ENCODE measurements at places on chromosomes 4 and X.

DNA sequence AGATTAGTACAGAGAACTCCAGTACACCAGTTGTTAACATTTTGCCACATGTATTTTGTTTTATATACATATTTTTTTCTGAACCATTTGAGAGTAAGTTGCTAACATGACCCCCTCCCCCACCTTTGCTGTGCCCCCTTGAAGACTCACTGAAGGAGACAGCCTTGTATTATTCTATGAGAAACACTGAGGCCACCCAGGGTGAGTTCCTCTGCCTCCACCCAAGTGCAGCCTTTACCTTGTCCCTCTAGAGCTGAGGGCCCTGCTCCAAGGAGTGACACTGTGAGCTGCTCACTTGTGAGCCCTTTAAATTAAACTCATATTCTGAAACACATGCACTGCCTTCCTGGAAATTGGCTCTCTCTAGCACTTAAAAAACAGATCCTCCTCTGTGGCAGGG lies 21.1 kb downstream of the KIT start:
- DNase-seq = no peak

GRCh38 chr4:38099908-38100407 lies 139.8 kb downstream of the PTTG2 start:
- peak; percentile 18 for DNase-seq

DNA sequence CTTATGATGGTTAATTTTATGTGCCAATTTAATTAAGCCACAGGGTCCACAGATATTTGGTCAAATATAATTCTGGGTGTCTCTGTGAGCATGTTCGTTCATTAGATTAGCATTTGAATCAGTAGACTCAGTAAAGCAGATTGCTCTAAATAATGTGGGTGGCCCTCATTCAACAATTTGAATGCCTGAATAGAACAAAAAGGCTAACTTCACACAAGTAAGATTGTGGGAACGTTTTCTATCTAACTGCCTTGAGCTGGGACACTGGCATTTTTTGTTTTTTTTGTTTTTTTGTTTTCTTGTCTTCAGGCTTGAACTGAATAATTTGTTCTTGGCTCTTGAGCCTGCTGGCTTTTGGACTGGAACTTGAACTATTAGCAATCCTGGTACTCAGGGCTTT lies 292.4 kb upstream of the SPANXN4 start:
- no peak for DNase-seq

- DNase-seq = no peak
These were observed 70.8 kb upstream of the GALNTL6 start for GRCh38 chr4:171742436-171742835.

- no peak for DNase-seq
These were observed 92.0 kb downstream of the GATB start for GRCh38 chr4:151668689-151669402.

DNA sequence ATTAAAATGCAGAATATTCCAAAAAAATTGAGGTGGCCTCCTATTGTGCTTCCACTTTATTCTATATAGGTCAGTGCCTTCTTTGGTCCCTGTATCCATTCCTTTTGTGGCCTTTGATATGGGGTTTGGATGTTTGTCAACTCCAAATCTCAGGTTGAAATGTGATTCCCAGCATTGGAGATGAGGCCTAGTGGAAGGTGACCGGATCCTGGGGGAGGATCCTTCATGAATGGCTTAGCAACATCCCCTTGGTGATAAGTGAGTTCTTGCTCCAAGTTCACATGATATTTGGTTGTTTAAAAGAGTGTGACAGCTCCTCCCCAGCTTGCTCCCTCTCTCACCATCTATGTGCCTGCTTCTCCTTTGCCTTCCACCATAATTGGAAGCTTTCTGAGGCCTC lies 380.6 kb downstream of the INPP4B start:
- no peak for DNase-seq

DNA sequence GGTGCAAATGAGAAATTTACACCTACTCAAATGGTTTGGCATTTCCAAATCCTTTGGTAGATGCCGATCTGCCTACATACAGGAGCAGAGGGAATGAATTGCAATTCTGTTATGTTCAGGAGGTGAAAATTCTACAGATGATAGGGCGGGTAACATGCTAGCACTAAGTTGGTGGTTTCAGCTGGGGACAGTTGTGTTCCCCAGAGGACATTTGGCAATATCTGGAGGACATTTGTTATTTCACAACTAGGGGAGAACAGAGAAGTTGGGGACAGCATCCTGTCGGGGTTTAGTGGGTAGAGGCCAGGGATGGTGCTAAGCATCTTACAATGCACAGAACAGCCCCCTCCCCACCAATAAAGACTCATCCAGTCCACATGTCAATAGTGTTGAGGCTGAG lies 96.5 kb upstream of the PUDP start:
- no peak for DNase-seq

GRCh38 chrX:69152417-69152841 lies 12.8 kb downstream of the PJA1 start:
- DNase-seq = no peak

- peak; percentile 24 for DNase-seq
These were observed 163.9 kb downstream of the KDR start for GRCh38 chr4:54961357-54961975.

DNA sequence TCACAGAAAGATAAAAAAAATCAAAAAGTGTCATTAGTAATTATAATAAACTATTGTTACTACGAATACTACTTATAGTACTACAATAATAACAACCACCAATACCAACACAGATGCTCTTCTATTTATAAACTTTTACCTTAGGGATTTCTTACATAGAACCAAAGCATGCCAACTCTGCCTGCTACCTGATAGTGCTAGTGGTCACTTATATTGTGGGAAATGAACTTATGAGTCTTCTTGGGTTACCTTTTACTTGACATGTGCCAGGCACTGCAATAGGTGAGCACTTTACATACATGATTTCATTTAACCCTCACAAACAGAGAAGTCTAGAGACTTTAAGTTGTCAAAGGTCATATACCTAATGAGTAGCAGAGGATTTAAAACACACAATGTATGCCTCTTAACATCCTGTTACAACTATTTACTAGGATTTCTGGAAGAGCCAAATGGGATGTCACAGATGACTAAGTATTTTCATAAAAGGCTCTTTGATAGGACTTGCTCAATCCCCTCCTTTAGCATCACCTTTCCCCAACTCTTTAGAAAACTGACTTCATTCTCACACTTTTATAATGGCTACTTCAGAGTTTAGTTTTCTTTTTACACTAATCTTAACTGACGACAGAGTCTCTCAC lies 265.2 kb downstream of the CHIC1 start:
- no peak for DNase-seq

- DNase-seq = no peak
These were observed 82.3 kb downstream of the FREM3 start for GRCh38 chr4:143617994-143618679.

DNA sequence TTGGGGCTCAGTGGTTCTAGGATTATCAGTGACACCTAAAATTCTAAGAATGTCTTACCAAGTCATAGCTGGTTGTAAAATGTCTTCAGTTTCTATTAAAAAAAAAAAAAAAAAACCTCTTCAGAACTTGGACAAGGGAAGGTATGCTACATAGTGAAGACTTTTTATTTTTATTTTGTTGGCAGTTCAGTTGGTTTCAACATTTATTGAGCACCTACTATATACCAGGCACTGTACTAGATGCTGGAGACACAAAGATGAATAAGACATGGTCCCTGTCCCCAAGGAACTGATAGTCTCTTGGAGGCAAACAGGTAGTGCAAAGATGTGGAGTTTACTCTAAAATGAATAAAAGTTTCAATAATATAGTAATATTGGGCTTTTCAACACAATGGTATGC lies 8.9 kb upstream of the BBS7 start:
- no peak for DNase-seq

DNA sequence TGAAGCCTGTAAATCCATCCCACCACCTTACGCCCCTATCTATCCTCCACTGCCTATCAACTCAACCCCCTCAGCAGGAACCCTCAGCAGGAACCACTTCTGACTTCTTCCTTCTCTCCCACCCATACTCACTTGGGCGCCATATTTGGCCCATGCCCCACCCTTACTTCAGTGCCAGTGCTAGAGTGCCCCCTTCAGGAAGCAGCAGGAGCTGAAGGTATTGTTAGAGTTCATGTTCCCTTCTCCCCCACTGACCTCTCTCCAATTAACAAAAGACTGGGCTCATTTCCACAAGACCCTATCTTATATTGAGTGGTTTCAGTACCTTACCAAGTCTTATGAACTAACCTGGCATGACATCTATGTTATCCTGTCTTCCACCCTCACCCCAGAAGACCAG lies 363.1 kb upstream of the SLIT2 start:
- DNase-seq = no peak

- no peak for DNase-seq
These were observed 33.4 kb downstream of the COX18 start for GRCh38 chr4:73036123-73036522.

DNA sequence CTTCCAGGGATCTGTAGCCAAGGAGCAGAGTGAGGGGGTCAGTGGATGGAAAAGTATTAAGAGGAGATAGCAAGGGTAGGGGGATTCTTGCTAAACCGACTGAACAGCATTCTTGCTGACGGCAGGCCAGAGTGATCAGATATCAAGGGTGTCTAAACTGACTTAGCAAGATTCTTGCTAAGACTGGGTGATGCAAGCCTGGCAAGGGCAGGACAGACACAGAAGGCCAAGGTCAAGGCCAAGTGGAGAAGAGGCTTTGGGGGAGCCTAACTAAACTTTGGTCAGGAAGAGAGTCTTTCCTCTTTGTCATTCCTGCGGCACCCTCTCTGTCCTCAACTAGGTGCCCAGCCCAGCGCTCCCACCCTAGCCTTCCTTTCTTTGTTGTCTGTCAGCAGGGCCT lies 799 bp downstream of the XPNPEP2 start:
- no peak for DNase-seq

DNA sequence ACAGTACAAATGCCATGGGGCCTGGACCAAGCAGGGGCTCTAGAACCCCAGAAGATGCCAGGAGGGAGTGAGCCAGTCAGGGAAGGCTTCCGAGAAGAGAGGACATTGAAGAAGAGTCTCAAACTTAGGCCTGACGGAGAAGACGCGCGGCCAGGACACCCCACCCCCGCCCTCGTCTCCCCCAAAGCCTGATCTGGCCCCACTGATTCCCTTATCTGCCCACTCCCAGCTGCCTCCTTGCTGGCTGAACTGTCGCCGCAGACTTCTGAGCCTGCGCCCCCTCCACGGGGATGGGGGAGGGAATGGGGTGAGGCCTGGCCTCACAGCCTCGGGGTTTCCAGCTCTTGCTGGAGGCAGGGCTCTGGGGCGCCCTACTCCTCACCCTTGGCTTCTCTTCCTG lies 3.6 kb upstream of the GATA1 start:
- no peak for DNase-seq

DNA sequence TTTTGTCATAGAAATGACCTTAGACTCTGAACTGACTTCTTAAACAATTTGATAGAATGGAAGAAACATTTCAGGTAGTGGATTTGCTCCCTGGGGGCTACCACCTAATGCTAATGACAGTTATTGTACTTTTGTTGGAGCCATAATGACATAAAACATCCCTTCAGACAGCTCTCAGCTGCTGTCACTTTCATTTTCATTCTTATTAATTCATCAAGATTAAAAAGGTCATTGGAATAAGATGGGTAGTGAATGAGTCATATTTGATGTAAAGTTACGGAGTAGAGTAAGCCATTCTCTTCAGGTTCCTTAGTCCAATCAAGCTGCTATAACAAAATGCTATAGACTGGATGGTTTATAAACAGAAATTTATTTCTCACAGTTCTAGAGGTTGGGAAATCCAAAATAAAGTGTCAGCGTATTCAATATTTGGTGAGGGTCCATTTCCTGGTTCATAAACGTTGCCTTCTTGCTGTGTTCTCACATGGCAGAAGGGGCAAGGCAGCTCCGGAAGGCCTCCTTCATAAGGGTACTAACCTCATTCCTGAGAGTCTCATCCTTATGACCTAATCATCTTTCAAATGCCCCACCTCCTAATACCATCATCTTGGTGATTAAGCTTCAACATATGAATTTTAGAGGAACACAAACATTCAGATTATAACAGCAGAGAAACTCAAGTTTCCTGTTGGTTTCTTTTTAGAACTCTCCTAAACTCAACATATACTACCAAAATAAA lies 268.5 kb downstream of the ARAP2 start:
- no peak for DNase-seq

GRCh38 chr4:112245383-112245782 lies 13.8 kb downstream of the AP1AR start:
- no peak for DNase-seq

DNA sequence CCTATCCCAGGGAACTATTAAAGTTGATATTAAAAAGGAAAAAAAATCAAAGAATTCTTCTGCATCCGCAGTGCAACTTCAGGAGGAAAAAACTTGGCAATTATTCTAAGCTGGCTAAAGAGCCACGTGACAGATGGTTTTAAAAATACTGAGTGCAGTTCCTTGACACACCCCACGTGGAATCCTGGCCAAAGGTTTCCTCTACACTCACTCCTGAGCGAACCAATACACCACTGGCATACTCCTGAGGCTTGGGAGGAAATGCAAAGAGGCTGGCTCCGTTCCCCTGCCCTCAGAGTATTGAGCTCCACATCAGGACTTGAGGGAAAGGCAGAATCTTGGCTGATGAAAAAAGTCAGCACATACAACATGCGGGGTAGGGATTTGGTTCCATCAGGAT lies 133.8 kb upstream of the ATP6AP2 start:
- no peak for DNase-seq

Measured in HCEC 1CT (cell line).